Activated CD8-positive, alpha-beta memory T cell treated with anti-CD3 and anti-CD28 coated beads for 24 hours (primary cell): ENCODE measurements at places on chromosomes 7 and 10.

GRCh38 chr7:73727952-73728351, 8.5 kb upstream of the STX1A start:
- DNase-seq = no peak

DNA sequence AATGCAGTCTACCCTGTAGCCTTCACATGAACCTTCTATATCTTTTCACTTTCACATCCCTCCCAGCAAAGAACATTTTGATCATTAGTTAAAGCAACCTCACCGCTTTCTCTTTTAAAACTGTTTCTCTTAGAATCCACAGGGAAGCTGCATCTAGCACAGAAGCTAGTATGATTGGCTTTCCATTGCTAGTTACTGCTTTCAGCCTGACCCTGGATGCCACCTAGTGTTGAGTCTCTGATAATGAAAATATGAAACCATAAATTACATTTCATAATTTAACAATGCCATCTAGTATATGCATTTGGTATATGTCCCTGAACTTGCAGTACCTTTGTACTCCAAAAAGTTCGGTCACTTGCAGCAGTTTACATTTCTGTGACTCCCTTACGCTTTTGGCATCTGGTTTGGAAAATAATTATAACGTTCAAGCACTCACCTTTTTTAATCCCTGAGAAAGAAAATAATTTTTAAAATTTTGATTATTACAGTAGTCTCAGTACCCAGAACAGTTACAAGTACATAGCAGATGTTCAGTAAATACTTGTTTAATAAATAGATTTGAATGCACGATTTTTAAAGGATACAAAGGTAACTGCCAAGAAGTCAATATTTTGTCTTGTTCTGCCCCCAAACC, 22.7 kb downstream of the CISD1 start:
- no peak for DNase-seq

GRCh38 chr7:30472081-30472783, 6.4 kb downstream of the NOD1 start:
- no peak for DNase-seq

DNA sequence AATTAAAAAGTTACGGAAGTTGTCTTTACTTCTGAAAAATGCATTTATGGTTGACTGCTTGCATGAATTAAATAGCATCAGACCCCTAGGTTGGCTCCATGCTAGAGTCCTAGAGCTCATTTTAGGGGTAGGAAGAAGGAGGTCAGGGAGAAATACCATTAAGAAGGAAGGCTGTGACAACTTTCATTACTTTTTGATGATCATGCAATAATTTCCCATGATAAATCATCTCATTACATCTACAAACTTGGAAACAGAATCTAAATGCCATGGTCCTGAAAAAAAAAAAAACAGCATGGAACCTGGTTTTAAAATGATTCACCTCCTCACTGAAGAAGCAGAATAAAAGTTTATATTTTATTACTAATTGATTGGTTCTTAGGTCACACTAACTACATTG, 20.3 kb upstream of the PLXNA4 start:
- DNase-seq = no peak

DNA sequence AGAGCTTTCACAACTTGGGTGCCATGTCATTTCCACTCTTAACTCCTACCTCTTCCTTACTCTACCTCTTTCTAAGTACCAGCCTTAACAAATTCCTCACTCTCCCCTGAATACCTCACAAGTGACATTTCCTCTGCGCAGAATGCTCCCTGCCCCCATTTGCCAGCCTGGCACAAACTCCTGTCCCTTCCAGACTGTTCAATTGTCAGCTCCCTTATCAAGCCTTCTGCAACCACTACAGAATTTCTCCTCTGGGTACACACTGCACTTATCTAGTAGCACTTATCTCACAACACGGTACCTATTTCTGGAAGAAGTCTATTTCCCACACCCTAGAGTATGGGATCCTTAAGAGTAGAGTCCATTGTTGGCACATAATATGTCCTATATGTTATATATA, 39.1 kb upstream of the ANAPC16 start:
- no peak for DNase-seq

DNA sequence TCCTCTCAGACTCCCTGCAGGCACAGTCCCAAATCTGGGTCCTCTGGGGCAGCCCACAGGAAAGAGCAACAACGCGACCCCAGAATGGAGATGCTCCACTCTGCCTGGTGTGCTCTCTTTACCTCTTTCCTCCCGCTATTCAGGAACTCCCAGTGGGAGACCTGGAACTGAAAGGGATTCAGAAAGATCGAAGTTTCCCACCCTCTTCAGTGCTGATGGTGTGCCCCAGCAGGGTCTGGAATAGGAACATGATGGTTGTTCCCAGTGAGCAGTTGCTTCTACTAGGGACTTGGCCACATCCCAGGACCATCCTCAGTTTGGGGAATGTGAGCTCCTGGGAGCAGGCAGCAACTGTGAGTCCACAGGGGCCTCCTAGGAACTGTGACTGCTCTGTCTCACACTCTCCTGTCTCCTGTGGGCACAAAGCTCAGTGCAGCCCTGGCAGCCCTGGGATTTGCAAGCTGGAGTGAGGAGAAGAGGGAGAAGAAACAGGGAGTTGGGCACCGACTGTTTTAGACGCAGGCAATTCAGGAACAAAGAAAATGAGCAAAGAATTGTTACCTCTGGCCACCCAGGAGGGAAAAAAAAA, 17.9 kb downstream of the OR6V1 start:
- no peak for DNase-seq

GRCh38 chr7:31553661-31554081, 39.8 kb downstream of the ITPRID1 start:
- no peak for DNase-seq
